Breast epithelium (tissue), 4 donors: ENCODE measurements at places on chromosomes 2 and 18. TPM values are rescaled to one million over a fixed set of nuclear protein-coding genes. Genes with fewer than 3 reads are reported as not detected.
A peak's percentile ranks its signal among the peaks of the same experiment; 100 is the strongest.

DNA sequence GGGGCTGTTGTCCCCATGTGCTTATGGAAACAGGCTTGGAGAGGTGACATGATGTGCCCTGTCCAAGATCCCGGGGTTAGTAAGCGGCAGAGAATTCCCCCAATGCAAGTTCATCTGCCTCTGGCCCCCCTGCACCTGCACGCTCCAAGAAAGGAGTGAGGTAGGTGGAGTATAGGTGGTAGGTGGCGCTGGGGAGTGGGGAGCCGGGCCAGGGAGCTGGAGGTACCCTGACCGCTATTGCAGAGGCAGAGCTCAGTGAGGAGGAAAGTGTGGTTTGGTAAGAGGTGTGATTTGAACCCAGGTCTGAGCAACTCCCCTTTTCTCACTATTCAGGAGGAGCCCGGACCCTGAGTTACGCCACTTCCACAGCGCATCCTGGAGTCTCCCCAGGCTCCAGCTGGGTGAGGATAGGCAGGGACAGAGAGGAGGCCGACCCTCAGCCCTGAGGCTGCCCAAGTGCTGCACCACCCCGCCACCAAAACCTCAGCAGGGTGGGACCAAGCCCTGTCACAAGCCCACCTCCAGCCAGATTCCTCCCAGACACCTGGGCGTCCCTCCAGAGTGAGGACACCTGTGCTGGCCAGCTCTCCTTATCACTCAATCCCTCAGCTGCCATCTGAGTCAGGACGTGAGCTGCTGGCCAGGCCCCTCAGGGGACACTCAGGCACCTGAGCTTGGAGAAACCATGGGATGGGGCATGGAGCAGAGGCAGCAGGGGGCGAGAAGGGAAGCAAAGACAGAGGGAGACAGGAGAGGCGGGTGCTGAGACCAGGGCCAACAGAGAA is 5.6 kb downstream of the HAAO start:
- no peaks in the 10 kb centered on the region for H3K36me3 ChIP-seq
- no peak overlapping the region for H3K27ac ChIP-seq
- no peaks in the 10 kb centered on the region for H3K27me3 ChIP-seq
- H3K4me3 ChIP-seq: no peak overlapping the region
- H3K4me1 ChIP-seq: no peaks in the 10 kb centered on the region

GRCh38 chr18:49371786-49372185 is 88.7 kb downstream of the DYM start:
- H3K27me3 ChIP-seq: no peaks in the 10 kb centered on the region
- no peak overlapping the region for H3K4me3 ChIP-seq
- no peak for DNase-seq

REG3G gene
- not detected for total RNA-seq

DNA sequence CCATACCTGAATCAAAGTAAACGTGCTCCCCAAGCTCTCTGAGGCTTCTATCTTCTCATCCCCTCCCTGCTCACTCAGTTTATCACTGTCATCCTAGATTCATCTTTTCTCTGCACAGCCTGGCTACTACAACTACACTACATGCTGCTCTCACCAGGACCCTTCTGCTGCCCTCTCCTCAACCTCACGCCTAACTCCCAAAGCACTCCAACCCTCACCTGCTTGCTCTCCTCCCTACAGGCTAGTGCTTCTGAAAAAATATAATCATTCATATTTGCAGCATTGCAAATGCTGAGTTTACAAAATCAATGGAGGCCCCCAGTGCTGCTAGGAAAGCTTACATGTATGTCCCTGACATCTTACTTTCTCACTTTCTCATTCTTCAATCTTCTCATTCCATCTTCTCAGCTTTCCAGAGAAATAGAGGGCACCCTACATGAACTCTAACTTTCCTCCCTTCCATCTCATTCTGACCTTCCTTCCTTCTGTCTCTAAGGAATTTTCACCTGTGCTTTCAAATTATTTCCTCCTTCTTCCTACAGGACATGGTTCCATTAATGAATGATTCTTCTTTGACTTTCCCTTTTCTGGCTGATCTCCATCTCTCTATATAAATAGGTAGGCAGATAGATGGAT is 36.3 kb downstream of the EVA1A start:
- H3K4me1 ChIP-seq: no peaks in the 10 kb centered on the region
- no peak overlapping the region for H3K27ac ChIP-seq
- no peaks in the 10 kb centered on the region for H3K27me3 ChIP-seq
- H3K4me3 ChIP-seq: no peak overlapping the region
- no peak for DNase-seq

GRCh38 chr2:129255610-129256313 is 723.7 kb upstream of the RAB6C start:
- H3K27me3 ChIP-seq: no peaks in the 10 kb centered on the region
- H3K4me3 ChIP-seq: no peak overlapping the region
- H3K36me3 ChIP-seq: no peaks in the 10 kb centered on the region
- DNase-seq: no peak

DNA sequence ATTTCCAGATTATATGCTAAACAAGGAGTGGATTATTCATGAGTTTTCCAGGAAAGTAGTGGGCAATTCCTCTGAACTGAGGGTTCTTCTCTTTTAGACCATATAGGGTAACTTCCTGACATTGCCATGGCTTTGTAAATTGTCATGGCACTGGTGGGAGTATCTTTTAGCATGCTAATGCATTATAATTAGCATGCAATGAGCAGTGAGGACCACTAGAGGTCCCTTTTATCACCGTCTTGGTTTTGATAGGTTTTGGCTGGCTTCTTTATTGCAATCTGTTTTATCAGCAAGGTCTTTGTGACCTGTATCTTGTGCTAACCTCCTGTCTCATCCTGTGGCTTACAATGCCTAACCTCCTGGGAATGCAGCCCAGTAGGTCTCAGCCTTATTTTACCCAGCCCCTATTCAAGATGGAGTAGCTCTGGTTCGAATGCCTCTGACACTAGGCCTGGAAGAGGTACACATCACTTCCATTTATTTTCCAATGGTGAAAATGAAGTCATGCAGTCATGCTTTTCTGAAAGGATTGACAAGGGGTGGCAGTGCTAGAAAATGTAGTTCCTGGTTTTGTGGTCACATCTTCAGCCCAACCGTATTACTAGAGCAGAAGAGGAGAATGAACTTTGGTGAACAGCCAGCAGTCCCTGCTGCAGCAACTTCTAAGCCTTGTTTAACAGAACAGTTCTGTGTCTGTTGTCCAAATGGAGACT is 26.6 kb upstream of the ITGA4 start:
- DNase-seq: no peak
- H3K27me3 ChIP-seq: no peaks in the 10 kb centered on the region
- no peak overlapping the region for H3K27ac ChIP-seq
- H3K36me3 ChIP-seq: no peaks in the 10 kb centered on the region
- H3K4me3 ChIP-seq: no peak overlapping the region
- H3K4me1 ChIP-seq: no peaks in the 10 kb centered on the region

MC2R gene
- total RNA-seq: not detected

GRCh38 chr2:85830645-85831044 is 58.1 kb downstream of the ST3GAL5 start:
- no peaks in the 10 kb centered on the region for H3K4me1 ChIP-seq
- no peak overlapping the region for H3K27ac ChIP-seq
- H3K27me3 ChIP-seq: peaks cover 4% of the 10 kb centered on the region

DNA sequence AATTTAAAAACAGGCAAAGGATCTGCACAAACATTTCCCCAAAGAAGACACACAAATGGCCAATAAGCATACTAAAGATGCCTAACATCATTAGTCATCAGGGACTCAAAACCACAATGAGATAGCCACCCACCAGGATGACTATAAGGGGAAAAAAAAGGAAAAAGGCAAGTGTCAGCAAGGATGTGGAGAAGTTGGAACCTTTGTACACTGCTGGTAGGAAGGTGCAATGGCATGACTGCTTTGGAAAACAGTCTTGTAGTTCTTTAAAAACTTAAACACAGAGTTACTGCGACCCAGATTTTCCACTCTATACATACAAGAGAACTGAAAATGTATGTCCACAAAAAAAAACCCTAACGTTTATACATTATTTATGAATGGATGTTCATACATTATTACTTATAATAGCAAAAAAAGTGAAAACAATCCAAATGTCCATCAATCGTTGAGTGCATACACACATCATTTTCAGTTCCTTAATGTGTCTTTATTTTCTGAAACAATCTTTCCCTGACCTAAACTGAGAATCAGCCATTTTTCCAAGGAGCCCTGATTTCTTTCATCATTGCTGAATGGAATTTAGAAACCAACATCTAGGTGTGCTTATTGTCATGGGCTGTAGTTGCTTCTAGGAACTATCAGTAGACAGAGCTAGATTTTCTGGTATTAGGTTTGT is 64.7 kb upstream of the TLK1 start:
- DNase-seq: no peak
- H3K4me3 ChIP-seq: no peak overlapping the region
- no peaks in the 10 kb centered on the region for H3K27me3 ChIP-seq
- no peak overlapping the region for H3K27ac ChIP-seq

CFC1 gene
- total RNA-seq: not detected

GRCh38 chr2:32798829-32799228 is 147.9 kb upstream of the LTBP1 start:
- no peaks in the 10 kb centered on the region for H3K4me1 ChIP-seq
- DNase-seq: no peak
- no peak overlapping the region for H3K4me3 ChIP-seq
- H3K36me3 ChIP-seq: no peaks in the 10 kb centered on the region

- H3K4me3 ChIP-seq: no peak overlapping the region
- no peaks in the 10 kb centered on the region for H3K36me3 ChIP-seq
- no peak overlapping the region for H3K27ac ChIP-seq
- H3K4me1 ChIP-seq: no peaks in the 10 kb centered on the region
Measured at GRCh38 chr2:130785466-130786055, 30.2 kb downstream of the AMER3 start.

DNA sequence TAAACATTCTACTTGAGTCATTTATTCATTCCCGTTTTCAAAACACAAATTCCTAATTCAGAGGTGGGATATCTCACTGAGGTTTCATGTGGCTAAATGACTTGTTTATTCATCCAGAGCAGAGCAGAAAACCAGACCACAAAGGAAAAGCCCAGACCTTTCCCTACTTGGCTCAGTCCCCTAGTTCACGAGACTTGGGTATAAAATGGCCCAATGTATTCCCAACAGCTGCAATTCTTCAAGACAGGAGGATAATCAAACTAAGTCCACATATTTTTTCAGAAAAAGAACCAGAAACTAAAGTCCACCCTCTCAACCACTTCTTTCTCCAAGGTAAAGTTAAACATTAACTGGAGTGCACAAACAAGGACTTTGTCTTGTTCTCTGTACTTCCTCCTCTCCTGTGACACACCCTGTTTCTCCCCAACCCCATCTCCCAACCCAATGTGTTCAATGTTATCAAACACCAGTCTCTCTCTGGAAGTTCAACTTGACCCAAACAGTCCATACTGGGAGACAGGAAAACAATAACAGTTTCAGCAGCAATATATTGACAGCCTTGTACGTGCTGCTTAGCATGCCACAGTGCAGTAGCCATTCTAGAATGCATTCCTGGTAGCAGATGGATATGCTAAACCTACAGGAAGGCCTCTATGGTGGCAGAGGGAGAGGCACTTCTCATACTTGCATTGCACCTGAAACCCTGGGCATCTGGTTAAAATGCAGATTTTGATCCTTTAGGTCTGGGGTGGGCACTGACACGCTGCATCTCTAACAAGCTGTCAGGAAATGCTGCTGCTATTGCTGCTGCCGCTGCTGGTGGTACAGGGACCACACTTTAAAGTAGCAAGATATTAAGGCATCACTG is 110.7 kb downstream of the INO80D start:
- H3K27ac ChIP-seq: no peak overlapping the region
- H3K4me1 ChIP-seq: no peaks in the 10 kb centered on the region
- H3K4me3 ChIP-seq: no peak overlapping the region
- H3K27me3 ChIP-seq: no peaks in the 10 kb centered on the region

DNA sequence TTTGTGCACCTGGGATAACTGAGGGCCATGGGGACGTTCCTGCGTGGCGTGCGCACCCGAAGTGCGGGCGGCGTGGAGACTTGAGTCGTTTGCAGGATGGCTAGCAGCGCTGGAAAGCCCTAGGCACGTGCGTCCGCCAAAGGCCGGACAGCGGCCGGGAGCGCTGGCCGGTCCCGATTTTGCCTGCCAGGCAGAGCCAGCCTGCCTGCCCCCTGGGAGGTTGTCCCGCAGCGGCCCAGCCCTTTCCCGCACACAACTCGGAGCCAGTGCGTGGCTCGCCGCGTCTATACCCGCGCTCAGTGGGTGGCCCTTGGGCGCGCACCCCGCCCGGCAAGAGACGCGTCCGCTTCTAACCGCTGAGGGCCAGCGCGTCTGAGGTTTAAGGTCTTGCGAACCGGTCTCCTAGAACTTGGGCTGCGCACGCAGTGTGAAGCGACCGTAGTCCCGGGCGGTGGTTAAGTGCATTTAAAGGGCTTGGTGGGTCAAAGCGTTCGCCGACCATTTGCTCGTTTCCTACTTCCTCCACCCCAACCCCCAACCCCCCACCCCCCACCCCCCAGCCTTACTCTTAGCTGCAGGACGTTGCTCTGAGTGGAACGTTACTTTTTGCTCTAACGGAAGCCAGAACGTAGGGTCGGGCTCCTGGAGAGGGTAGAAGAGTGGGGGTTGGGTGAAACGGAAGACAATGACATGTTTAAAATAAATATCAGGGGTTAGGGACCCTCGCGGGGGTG is 627 bp downstream of the CDCA7 start:
- H3K4me1 ChIP-seq: no peaks in the 10 kb centered on the region
- peak overlapping the region; percentile 47 for H3K4me3 ChIP-seq
- no peaks in the 10 kb centered on the region for H3K36me3 ChIP-seq
- peak overlapping the region; percentile 40 for H3K27ac ChIP-seq
- no peaks in the 10 kb centered on the region for H3K27me3 ChIP-seq
- DNase-seq: peak; percentile 19

- H3K27ac ChIP-seq: no peak overlapping the region
- H3K4me3 ChIP-seq: no peak overlapping the region
- no peaks in the 10 kb centered on the region for H3K27me3 ChIP-seq
- no peaks in the 10 kb centered on the region for H3K36me3 ChIP-seq
- H3K4me1 ChIP-seq: no peaks in the 10 kb centered on the region
Measured at GRCh38 chr2:29443627-29444026, 328.4 kb downstream of the CLIP4 start.

DNA sequence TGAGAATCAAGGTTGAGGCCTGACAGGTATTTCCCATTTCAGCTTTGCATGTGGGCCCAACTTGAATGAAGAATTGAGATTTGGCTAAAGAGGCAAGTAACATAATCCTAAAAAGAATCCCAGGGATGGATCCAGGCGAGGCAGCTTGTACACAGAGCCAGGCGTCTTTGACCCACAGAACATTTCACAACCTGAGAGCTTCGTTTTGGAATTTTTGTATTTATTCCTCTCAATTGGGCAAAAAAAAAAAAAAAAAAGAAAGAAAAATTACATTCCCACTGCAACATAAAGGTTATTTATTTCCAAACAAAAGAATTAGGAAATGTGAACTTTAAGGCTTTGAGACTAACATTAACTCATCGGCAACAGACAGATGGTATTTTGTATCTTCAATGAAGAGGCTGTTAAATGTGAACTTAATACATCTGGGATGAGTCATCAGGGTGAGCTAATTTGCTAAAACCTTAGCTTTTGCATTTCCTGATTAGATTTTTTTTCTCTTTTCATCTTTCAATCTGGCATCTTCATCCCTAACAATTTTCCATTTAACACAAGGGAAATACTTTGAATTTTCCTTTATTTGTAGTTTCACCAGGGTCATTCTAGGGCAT is 478.5 kb upstream of the TNP1 start:
- H3K27ac ChIP-seq: peak overlapping the region; percentile 10
- no peak overlapping the region for H3K4me3 ChIP-seq
- DNase-seq: no peak
- no peaks in the 10 kb centered on the region for H3K27me3 ChIP-seq

PPP1R1C gene
- total RNA-seq: not detected

- no peak overlapping the region for H3K4me3 ChIP-seq
- H3K27me3 ChIP-seq: no peaks in the 10 kb centered on the region
- no peaks in the 10 kb centered on the region for H3K4me1 ChIP-seq
Measured at GRCh38 chr2:157788201-157788600, 87.9 kb downstream of the ACVR1 start.

ANKMY1 gene
- total RNA-seq: 32.8 TPM

- no peaks in the 10 kb centered on the region for H3K27me3 ChIP-seq
- no peaks in the 10 kb centered on the region for H3K36me3 ChIP-seq
- H3K4me3 ChIP-seq: no peak overlapping the region
Measured at GRCh38 chr2:60948161-60948560, 66.8 kb downstream of the REL start.
